ENCODE measurements at places on chromosomes 6 and 20.
A peak's percentile ranks its signal among the peaks of the same experiment; 100 is the strongest.

- DNase-seq = no peak
Observed at GRCh38 chr6:135274561-135275293, 93.6 kb downstream of the MYB start.

GRCh38 chr6:163719028-163719742 lies 304.7 kb downstream of the QKI start:
- DNase-seq = no peak

- DNase-seq = peak; percentile 55
Observed at GRCh38 chr6:151675746-151676459, 131.6 kb upstream of the ESR1 start.

DNA sequence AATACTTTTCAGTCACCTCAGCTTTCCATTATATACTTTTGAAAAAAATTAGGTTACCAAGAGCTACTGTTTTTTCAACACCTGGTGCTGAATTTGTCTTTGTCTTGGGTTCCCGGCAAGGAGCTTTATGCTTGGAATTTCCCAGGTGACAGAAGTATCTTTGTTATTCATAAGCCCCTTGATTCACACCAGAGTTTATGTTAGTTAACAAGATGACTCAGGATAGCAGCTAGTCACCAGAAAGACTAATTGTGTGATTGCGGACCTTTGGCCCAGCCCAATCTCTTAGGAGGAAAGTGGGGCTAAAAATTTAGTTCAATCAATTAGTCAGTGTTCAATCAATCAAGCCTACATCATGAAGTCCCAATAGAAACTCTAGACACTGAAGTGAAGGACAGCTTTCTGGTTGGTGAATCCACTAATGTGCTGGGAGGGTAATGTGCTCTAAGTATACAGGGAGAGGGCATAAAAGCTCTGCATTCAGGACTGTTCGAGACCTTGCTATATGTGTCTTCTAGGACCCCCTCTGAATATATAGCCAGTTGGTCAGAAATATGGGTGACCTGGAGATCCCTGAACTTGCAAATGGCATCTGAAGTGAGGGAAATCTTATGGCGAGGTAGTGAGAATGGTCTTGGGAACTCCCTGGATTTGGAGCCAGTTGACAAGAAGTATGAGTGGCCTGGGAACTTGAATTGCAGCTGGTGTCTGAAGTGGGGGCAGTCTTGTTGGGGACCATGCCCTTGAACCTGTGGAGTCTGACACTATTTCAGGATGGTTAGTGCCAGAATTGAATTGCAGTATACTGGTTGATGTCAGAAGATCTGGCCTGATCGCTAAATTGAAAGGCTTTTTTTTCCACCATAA lies 16.2 kb downstream of the TMEM30A start:
- DNase-seq = no peak

GRCh38 chr20:16671753-16672152 lies 58.1 kb upstream of the SNRPB2 start:
- no peak for DNase-seq

- no peak for DNase-seq
Observed at GRCh38 chr6:13662651-13663334, 47.7 kb downstream of the NOL7 start.

DNA sequence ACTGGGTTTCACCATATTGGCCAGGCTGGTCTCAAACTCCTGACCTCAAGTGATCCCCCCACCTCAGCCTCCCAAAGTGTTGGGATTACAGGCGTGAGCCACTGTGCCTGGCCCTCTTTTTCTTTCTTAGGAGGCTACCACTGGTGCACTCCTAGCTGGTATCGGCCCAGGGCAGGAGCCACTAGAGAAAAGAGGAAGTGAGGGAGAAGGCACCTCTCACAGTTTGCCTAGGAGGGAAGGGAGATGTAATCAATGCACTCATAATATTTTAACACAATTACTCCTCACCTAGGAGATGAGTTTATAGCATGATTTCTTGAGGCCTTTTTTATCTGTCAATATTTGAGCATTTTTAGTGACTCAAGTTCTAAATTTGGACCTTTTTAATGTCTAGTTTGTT lies 189.0 kb upstream of the SOX4 start:
- DNase-seq = no peak

- no peak for DNase-seq
Observed at GRCh38 chr20:47866480-47866879, 81.2 kb upstream of the SULF2 start.

GRCh38 chr6:151425561-151425960 lies 26.4 kb downstream of the RMND1 start:
- no peak for DNase-seq

DNA sequence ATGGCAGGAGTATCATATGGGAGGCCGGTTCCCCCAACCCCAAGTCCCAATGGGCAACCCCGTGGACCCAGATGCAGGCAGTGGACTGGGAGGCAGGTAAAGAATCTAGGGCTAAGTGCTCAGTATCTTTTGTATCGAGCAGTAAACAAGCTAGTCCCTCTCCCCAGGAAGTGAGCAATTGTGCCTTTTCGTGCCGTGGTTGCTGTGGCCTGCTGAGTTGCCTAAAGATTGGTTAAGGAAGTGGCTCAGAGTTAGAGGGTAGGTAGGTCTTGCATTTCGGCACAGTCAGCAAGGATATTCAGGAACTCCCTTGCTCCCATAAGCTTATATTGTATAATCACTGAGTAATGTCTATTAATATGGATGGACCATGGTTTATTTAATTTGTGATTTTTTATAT lies 1.3 kb upstream of the DNAH8 start:
- peak; percentile 47 for DNase-seq

DNA sequence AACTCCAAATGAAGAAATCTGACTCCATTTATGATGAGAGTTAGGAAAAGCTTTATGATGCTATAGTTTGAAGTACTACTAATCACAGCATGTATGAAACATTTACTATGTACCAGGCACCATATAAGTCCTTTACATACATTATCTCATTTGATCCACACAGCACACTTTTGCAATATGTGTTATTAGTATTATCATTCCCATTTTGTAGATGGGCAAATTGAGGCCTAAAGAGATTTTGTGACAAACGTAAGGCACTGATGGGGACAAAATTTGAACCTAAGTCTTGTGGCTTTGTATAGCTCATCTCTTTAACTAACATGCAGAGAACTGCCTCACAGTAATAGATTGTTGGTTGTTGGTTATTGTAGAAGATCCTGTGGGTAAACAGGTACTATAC lies 14.2 kb upstream of the TNFRSF21 start:
- no peak for DNase-seq

- no peak for DNase-seq
Observed at GRCh38 chr6:56361812-56362211, 114.4 kb upstream of the COL21A1 start.

DNA sequence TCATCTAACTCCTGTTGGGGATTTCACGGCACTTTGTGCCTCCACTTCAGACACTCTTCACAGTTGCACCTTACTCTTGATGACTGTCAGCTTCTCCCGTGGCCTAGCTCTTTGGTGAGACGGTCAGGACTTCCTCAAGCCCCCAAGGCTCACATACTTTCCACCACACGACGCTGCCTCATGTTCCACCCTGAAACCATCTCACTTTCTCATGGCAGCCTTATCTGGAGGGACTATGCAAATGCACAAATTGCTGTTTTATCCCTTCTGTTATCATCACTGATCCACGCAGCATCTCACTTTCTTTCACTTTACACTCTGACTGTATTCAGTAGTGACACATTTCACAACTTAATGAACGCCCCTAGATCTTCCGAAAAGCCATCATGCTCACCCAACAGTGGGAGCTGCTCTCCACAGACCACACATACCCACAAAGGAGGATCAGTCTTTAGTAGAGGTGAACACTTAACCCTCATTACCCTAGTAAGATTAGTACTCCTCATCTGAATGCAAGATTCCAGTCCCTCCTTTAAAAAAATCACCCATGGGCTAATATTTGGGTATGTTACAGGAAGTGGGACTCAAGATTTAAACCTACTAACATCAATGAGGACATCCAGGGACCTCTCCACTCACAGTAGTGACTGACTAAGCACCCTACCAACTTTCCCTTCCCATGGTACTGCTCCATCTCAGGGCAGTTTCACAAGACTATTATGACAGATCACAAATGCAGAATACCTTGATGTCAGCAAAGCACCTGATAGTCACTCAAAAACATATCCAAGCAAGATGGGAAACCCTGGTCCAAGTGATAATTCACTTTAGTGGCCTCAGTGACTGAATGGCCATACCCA lies 35.4 kb downstream of the FYN start:
- peak; percentile 62 for DNase-seq

DNA sequence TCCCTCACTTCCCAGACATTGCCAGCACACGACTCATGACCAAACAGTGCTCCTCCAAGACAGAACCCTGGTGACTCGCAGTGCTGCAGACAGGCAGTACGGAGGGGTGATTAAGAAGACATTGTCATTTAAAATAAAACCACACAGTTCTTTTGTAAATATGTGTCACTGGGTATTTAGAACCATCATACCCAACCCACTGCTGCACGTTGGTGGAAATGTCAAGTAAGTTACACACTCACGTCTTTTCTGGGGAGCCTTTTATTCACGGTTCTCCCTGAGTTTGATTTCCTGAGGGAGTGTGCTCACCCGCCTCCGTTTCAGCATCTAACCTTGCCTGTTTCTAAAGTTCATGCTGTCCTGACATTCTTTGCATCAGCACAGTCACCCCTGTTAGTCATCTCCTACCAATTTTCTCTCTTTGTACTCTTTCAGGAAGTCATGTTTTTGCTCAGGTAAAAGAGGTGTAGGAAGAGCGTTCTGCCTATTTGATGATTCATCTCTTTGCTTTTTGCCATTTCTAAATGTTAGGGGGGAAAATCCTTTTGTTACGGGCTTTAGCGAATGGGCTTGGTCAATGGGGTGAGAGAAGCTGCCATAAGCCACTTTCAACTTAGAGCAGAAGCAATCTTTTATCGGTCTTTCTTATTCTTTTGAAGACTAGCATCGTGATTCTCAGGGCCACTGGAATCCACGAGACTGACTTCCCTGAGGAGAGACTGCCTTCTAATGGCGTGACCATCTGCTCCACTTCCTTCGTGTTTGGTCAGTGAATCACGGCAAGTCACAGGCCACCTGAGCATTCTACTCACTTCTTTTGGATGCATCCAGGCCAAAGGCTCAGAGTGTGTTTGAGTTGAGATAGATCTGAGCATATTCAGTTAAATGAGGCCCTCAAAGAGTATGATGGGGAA lies 512.8 kb upstream of the JARID2 start:
- DNase-seq = no peak

DNA sequence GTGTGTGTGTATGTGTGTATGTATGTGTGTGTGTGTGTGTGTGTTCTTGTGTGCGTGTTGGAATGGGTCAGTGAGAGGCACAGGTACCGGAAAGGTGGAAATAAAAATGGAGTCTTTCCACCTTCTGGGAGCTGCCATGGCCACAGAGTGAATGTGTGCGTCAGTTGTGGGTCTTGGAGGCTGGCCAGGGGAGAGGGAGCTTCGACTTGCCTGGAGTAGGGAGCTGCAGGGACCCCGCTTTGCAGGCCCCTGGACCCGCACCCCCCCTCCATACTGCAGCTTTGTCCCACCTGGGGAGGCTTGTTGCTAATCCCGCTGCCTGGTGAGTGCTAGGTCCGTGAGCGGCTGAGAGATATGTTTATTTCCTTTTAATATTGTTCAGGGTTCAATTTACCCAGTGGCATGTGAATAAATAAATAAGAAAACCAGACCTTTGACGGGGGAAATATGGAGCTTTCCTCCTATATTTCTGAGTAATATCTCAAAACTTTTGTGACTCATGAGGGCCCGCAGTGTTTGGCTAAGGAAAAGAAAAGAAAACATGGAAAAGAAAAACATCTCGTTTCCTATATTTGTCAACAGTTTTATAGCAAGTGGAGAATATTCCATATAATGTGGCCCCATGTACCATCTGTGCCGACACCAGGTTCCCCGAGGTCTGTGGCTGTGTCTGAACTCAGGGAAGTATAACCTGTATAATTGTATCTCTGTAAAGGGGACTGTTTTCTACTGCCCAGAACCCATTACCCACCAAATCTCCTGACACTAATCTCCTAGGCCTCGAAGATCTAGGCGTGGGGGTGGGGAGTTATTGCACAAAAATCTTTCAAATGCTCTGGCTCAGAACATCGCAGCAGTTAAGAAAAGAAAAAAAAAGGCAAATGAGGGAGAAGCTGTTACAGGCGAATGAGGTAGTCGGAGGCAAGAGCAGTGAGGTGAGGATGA lies 24.6 kb upstream of the CCDC167 start:
- no peak for DNase-seq

DNA sequence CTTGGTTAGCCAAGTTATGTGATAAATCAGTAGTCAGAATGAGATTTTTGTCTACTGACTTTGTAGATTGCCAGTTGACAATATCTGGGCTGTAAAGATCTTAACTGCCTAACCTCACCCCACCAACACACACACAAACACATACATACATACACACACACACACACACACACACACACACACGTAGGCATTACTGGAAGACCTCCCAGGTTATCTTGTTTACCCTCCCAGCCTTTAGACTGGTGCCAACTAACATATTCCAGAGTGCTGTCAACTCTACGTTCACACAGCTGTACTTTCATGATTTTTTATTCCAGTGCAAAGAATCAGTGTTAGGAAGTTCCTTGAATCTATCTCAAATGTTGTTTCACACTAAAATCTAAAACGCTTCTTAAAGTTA lies 38.9 kb downstream of the BMP5 start:
- no peak for DNase-seq

DNA sequence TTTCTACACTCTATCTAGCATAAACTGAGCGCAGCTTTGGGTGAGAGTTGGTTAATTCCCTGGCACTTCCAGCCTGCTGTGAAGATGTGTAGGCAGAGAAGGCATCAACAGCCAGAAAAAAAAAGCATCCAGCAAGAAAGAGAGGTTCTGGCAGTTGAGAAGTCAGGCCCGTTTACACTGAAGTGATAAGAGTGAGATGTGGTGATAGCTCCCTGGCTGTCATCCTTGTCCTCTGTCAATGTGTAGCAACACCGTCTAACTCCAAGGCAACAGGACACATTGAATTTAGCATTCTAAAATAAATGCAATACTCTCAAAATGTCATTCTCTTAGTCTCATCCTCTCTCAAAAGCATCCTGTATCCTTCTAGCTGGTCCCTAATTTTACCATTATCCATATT lies 193.6 kb upstream of the BTBD3 start:
- no peak for DNase-seq

GRCh38 chr6:121780325-121781321 lies 345.2 kb downstream of the GJA1 start:
- no peak for DNase-seq

DNA sequence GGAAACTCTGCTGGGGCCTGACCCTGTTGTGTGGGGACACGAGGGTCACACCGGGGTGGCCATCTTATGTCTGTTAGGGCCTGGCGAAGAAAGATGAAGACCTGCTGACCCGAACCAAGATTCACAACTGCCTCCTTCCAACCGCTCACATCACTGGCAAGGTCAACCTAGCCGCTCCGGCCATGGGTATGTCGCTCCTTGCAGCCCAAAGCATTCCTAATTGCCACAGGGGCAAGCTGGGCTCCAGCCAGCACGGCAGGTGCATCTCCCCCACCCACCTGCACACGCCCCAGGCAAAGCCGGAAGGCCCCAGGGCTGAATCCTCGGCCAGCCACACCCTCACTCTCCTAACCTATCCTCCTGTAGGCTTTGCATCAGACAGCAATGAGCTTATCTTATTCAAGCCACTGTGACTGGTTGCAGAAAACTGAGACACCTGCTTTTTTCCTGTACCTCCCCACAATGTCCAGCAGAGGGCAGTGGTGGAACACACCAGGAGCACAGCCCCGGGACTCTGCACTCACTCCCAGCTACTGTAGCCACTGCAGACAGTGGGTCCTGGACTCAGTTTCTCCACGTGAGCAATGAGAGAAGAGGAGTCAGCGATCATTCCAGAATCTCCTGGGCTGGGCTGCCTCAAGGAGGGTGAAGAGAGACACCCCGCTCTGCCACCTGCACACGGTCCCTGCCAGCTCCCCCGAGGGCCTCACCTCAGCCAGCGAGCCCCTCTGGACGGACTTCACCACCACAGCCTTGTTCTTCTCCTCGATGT lies 170.2 kb downstream of the PREX1 start:
- peak; percentile 75 for DNase-seq

Measured in CD4-positive, alpha-beta T cell treated with Interleukin-12 subunit alpha and Interleukin-12 subunit beta, for 1 hour (primary cell).